ENCODE measurements at places on chromosomes 12 and 14. TPM values are rescaled to one million over a fixed set of nuclear protein-coding genes. Genes with fewer than 3 reads are reported as not detected.

- H3K36me3 ChIP-seq = no peaks in the 10 kb centered on the region
- H3K27me3 ChIP-seq = no peaks in the 10 kb centered on the region
- no peak overlapping the region for H3K4me3 ChIP-seq
- no peak overlapping the region for H3K27ac ChIP-seq
Measured at GRCh38 chr12:54723379-54724256, 75.5 kb upstream of the DCD start.

DNA sequence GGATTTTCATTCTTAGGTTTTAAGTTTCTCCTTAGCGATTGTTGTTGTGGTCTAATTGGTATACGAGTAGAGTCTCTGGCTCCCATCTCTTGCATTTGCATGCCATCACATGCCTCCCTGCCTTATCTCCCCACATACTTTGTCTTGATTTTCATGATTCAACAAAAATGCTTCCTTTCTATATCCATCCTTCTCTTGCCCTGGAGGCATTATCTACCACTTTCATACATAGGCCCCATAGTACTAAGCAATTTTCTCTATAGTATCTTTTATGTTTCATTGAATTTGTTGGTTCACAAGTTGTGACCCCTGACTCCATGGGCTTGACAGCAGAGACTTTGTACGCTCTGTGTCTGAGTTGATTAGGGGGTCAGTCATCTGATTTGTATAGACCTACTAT lies 226.1 kb downstream of the ACSS3 start:
- H3K4me1 ChIP-seq = no peaks in the 10 kb centered on the region
- DNase-seq = no peak

- DNase-seq = no peak
- H3K27me3 ChIP-seq = no peaks in the 10 kb centered on the region
- H3K4me3 ChIP-seq = peak overlapping the region; percentile 33
- H3K36me3 ChIP-seq = no peaks in the 10 kb centered on the region
Measured at GRCh38 chr12:53208435-53208834, 1.4 kb upstream of the ITGB7 start.

Gene AVPR1A
- not detected for total RNA-seq

GRCh38 chr14:54440476-54440872 lies 700 bp downstream of the CNIH1 start:
- no peak for DNase-seq
- H3K4me3 ChIP-seq = peak overlapping the region; percentile 73
- H3K27me3 ChIP-seq = no peaks in the 10 kb centered on the region
- peaks cover 15% of the 10 kb centered on the region for H3K4me1 ChIP-seq
- H3K27ac ChIP-seq = peak overlapping the region; percentile 80

DNA sequence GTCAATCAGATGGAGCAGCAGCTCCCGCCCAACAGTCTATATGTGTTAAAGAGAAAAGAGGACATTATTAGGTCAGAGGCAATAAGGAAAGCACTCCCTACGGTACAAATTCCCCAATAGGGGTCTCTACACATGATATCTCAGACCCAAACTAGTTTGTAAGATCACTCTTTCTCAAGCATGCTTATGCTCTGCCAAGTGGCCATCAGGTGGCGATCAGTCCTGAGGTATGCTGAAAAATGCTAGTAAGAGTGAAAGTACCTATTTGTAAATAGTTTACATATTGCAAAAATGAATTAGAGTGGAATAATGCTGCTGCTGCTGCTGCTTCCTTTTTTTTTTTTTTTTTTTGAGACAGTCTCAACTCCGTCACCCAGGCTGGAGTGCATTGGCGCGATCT lies 61.0 kb downstream of the CPM start:
- no peaks in the 10 kb centered on the region for H3K36me3 ChIP-seq
- H3K4me1 ChIP-seq = no peaks in the 10 kb centered on the region
- DNase-seq = no peak
- H3K27ac ChIP-seq = no peak overlapping the region
